ENCODE measurements at places on chromosomes 13 and 19.

DNA sequence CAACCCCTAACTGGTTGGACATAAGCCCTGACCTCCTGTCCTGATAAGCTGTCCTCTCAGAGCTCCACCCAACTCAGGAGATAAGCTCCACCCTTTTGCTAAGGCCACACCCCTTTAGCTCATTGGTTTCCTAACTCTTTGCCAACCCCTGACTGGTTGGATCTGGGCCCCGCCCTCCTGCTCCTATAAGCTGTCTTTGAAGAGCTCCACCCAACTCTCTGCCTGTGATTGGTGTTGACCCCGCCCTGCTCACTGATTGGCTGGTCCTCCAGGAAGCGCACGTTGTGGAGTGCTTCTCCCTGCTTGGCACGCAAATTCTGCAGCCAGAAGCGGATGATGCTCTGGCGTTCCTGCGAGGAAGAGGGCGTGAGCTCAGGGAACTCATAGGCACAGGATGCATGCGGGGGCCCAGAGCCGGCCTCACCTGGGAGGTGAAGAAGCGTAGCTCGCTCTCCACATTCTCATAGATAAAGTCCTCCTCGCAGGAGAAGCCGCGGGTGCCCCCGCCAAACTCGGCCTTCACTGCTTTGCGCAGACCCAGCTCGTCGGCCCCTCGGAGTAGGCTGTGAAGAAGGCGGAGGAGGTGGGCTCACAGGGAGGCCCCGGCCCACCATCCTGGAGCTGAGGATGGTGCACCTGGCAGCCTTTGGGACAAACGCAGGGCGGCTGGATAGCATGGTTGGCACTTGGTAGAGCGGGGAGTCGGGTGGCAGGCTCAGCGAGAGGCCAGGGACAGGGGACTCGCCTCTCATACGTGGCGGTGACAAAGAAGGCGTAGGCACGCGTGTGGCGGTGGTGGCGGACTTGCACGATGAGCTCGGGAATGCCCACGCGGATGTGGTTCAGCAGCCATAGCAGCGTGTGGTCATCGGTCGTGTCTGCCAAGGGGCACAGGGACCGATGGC is 1.7 kb downstream of the ANO8 start:
- no peak for DNase-seq

DNA sequence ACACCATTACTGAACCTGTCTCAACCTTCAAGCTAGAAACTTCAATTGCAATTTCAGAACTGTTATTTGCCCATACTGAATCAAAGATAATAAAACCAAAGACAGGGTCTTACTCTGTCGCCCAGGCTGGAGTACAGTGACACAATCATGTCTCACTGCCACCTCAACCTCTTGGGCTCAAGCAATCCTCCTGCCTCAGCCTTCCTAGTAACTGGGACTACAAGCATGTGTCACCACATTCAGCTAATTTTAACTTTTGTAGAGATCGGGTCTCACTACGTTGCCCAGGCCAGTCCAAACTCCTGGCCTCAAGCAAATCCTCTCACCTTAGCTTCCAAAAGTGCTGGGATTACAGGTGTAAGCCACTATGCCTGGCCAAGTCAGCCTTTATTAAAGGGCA is 143.4 kb downstream of the DIAPH3 start:
- no peak for DNase-seq

GRCh38 chr13:97274829-97275649 is 52.9 kb downstream of the MBNL2 start:
- no peak for DNase-seq

DNA sequence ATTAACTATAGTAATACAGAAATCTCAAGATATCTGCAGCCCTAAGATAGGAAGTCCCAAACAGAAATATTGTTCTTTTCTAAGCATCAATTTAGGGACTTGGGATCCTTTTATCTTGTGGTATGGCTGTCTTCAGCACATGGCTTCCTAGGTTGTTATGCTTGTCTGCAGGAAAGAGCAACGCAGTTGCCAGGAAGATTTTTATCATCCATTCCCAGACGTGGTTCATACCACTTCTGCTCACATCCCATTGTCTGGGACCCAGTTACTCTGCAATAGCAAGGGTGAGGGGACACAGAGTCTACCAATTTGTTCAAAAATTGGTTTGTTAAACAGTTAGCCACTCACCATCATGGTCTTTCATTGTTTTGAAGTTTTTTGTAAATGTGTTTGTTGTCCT is 85.6 kb upstream of the RXFP2 start:
- DNase-seq: no peak

- DNase-seq: no peak
These were observed 27.3 kb upstream of the LDLR start for GRCh38 chr19:11061952-11062351.

- DNase-seq: no peak
These were observed 532.5 kb downstream of the DIAPH3 start for GRCh38 chr13:59631271-59631670.

- no peak for DNase-seq
These were observed 4.2 kb downstream of the SMIM7 start for GRCh38 chr19:16655727-16656126.

GRCh38 chr13:20209948-20210347 is 17.2 kb upstream of the GJB2 start:
- DNase-seq: no peak

GRCh38 chr13:91593456-91593855 is 195.0 kb downstream of the GPC5 start:
- DNase-seq: no peak
